Mucosa of gallbladder (tissue), 1 donor: ENCODE measurements at places on chromosomes 3 and 15.

DNA sequence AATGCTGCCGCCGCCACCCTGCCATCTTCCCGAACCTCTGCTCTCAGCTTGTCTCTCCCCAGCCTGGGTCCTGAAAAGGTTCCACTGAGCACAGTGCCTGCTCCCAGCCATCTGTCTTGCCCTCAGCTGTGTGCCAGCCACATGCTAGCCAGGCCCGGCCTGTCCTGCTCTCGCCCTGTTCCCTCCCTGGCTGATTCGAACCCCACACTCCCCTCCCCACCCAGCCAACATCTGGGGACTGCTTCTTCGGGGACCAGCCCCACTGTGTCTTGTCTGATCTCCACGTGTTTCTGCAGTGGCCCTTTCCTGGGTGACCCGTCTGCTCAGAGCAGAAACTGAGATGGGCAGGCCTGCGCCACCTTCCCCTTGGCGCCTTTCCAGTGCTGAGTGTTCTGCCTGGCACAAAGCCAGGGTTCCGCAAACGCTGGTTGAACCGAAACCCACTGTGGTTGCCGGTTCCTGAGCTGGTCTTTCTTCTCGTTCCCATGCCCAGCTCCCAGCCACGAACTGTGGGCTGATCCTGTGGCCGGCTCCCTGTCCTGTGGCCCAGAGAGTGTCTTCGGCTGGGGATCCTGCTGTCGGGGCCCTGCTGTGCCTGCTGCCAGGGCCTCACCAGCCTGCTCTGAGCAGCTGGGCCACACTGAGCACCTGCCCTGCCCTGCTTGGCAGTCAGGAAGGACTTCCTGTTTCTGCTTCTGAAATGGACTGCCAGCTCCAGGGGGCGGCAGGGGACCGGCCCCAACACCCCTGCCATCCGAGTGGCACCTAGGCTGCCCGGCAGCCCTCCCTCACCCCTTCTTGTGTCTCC, 62.7 kb upstream of the KLF13 start:
- DNase-seq = peak; percentile 86

DNA sequence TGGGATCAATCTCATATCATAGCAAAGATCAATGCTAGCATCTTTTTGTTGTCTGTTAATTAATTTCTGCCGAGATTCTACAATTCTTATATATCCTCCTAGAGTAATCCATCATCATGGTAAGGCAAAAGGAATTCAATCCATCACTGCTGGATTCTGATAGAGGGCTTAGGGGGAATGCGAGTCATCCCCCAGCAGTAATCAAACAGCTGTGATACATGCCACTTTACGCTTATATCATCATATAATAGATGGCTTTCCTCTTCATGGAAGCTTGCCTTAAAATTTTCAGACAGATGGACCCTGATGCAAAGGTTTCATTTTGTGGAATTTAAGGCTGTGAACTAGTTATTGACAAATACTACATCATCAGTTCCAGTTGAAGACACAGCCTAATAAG, 645.9 kb downstream of the CADM2 start:
- no peak for DNase-seq

DNA sequence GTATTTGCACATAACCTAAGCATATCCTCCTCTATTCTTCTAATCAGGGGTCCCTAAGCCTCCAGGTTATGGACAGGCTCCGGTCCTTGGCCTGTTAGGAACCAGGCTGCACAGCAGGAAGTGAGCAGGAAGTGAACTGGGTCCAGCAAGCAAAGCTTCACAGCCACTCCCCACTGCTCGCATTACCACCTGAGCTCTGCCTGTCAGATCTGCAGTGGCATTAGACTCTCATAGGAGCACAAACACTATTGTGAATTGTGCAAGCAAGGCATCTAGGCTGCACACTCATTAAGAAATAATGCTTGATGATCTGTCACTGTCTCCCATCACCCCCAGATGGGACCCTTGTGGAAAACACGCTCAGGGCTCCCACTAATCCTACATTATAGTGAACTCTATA, 9.8 kb downstream of the MSL2 start:
- peak; percentile 20 for DNase-seq

DNA sequence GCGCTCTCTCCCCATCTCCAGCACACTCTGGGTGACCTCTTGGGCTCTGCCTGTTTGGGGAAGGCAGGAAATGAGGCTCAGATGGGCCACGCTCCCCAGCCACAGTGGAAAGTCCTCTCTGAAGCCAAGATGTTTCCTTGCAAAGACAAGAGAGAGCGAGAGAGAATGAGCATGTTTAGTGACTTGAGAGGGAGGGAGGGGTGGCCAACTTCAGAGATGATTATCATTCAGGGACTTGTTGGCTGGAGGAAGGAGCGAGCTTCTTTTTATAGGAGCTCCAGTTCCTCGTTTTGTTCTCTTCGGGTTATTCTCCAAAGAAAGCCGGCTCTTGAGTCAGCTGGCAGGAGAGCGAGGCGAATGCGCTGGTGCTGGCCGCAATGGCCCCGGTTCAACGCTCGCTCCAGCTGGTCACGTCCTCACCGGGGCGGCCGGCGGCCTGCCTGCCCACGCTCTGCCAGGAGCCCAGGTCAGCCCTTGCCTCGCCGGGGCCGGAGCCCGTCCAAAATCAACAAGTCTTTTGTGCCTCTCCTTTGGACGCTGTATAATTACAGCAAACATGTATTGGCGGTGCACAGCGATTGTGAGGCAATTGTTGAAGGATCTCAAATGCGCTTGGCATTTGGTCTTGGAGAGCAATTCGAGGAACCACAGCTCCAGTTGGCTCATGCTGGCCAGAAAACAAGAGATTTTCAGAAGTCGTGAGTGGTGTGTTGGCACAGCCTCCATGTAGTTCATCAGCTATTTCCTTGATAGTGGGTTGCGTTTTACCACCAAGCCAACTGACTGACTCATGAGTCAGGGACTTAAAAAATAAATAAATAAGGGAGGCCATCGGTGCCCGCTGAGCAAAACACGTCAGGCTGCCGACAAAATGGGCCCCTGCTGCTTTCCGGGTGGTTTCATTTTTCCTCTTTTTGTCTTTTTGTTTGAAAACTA, 288.6 kb downstream of the UACA start:
- DNase-seq = peak; percentile 66
